Gastroesophageal sphincter (tissue), 4 donors: ENCODE measurements at places on chromosomes 16 and 17. TPM values are rescaled to one million over a fixed set of nuclear protein-coding genes. Genes with fewer than 3 reads are reported as not detected.

DNA sequence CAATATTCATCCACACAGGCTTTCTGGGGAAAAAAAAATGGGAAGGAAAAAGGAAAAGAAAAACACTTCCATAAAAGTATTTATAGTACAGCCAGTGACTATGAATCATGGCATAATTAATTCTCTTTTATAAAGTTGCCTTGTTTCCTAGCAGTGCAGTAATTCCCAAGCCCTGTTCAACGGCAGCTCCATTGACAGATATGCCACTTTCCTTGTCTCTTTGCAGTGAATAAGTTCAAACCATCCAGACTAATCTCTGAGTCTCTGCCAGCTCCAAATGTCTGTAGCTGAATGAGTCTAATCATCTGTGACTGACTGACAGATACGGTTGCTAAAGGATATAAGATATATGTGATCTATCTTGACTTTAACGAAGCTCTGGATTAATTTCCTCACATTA lies 52.9 kb upstream of the KCNJ16 start:
- no peaks in the 10 kb centered on the region for H3K36me3 ChIP-seq
- H3K27me3 ChIP-seq, result no peaks in the 10 kb centered on the region
- no peak overlapping the region for H3K4me3 ChIP-seq

DNA sequence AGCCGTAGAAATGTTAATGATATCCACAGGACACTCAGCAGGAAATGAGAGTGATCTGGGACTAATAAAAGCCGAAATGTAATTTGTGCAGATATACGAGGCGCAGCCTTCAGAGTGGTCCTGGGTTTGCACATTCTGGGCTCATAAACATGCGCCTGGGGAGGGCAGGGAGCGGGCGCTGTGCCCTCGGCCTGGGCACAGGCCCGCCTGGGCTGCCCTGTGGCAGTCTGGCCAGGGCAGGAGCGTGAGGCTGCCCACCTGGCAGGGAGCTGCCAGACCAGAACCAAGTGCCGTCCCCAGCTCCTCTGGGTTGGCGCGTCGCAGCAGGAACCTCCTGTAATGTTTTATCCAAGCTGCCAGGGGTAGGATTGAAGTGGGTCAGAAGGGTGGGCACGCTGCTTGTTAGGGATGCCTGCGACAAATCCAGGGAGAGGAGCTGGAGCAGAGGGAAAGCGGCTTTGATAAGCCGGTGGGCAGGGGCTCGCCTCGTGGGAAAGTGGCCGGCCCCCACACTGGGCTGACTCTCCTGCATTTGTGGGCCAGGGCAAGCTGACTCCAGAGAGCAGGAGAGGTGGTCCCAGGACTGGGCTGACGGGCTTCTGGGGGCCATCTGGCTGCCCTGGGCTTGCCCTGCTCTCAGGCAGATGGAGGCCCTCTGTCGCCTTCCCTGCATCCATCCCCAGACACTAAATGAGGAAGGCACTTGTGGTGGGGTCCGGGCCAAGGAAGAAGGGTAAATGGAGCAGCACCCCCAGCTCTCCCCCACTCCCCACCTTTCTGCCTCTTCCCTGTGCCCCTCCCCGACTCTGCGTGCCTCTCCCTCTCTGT lies 45.9 kb downstream of the SREBF1 start:
- no peaks in the 10 kb centered on the region for H3K36me3 ChIP-seq
- no peak for ATAC-seq
- H3K27me3 ChIP-seq, result no peaks in the 10 kb centered on the region
- H3K4me3 ChIP-seq, result no peak overlapping the region
- peaks cover 25% of the 10 kb centered on the region for H3K4me1 ChIP-seq

KRT32 gene
- not detected for total RNA-seq

SNAI3 gene
- 1.7 TPM for total RNA-seq

PRR29 gene
- not detected for total RNA-seq
